IPS DF 6.9 (cell line): ENCODE measurements at places on chromosomes 7 and 10.

- no peak for DNase-seq
Measured at GRCh38 chr7:39460486-39460885, 105.7 kb upstream of the YAE1 start.

GRCh38 chr10:13681528-13681927, 94.8 kb downstream of the PRPF18 start:
- no peak for DNase-seq

DNA sequence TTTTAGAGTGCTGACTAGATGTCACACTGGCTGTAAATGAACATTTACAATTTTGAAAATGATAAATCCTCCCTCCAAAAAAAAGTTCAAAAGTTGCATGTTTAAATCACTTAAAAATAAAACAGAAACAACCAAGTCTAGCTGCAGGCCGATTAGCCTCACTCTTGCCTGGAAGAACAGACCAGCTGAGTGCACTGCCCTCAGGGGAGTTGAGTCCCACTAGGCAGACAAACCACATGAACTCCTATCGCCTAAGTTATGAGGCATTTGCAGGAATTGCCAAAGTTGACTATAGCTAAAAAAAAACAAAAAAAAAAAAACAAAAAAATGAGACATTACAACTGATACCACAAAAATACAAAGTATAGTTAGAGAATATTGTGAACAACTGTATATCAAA, 510.0 kb downstream of the ANKRD7 start:
- DNase-seq = no peak

DNA sequence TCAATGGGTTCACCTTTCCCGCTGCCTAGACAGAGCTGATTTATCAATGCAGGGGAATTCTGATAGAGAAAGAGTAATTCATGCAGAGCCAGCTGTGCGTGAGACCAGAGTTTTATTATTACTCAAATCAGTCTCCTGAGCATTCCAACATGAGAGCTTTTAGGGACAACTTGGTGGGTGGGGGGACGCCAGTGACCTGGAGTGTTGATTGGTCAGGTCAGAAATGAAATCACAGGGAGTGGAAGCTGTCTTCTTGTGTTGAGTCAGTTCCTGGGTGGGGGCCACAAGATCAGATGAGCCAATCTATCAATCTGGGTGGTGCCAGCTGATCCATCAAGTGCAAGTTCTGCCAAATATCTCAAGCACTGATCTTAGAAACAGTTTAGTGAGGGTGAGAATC, 99.0 kb upstream of the CAV2 start:
- no peak for DNase-seq

DNA sequence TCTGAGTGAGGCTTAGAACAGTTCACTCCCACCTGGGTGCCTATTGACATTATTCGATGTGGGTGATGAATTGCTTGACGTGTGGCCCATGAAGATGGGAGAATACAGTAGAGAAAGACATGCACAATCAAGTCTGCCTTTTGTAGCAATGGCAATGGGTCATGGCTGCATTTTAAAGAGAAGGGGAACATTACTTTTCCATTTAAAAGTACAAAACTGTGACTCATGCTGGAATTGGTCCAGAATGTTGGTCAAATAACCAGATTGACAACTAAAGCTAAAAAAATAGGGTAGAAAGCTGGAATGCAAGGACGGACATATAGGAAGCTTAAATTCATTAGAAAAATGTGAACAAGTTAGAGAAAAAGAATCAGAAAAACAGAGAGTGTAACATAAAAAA, 104.1 kb upstream of the SLC25A13 start:
- DNase-seq = no peak

GRCh38 chr10:4361581-4361980, 464.4 kb upstream of the AKR1E2 start:
- no peak for DNase-seq

DNA sequence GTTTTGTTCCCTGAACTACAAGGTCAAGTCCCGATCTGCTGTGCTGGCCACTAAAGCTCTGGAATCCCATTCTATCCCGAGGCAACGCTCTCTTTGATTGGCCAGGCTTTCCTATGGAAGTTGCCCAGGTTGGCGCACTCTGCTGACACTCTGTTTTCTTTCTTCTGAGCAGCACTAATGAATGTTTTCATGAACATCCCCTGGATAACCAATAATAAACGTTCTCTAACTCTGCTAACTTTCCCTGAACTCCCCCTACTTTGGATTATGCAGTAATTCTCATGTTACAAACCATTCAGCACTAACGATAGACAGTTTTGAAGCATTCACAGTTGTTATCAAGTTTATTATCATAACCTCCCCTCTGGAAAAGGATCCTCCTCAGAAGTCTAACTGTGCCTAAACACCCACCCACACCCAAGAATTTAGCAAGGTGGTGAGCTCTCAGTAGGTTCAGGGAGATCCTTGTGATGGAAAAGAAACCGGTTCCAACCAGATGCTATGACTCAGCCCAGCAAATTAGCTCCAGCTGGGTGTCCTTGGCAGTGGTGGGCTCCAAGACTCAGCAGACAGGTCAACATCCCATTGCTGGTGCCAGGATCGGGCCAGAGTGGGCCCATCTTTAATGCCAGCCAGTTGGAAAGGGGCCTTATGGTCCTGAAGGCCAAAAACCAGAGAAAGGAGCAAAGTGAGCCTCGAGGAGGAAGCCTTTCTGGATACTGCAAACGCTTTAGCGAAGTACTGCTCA, 68.4 kb downstream of the CREB3L2 start:
- no peak for DNase-seq

GRCh38 chr10:110918269-110918642, 724 bp downstream of the BBIP1 start:
- DNase-seq = peak; percentile 88

DNA sequence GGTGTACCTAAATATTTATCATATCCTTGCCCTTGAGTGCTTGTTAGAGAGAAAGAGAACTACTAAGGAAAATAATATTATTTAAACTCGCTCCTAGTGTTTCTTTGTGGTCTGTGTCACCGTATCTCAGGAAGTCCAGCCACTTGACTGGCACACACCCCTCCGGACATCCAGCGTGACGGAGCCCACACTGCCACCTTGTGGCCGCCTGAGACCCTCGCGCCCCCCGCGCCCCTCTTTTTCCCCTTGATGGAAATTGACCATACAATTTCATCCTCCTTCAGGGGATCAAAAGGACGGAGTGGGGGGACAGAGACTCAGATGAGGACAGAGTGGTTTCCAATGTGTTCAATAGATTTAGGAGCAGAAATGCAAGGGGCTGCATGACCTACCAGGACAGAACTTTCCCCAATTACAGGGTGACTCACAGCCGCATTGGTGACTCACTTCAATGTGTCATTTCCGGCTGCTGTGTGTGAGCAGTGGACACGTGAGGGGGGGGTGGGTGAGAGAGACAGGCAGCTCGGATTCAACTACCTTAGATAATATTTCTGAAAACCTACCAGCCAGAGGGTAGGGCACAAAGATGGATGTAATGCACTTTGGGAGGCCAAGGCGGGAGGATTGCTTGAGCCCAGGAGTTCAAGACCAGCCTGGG, 11.4 kb downstream of the SERPINE1 start:
- no peak for DNase-seq

DNA sequence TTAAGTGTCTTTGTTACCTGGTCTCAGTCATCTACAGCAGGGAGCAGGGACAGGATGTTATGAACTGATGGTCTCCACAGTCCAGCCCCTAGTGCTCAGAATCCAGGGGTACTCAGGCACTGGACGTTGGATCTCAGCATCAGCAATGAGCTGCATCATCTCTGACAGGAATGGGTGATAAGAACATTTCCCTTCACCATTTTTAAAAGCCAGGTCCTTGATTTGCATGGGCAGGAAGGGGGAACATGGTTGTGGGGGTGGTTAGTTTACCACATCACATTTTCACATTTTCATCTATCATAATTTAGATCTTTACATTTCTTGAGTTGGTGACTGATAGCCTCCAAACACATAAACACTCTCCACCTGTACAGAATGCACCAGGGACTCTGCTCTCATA, 427.8 kb upstream of the NPVF start:
- no peak for DNase-seq

- DNase-seq = no peak
Measured at GRCh38 chr10:19071946-19072345, 23.3 kb downstream of the MALRD1 start.

DNA sequence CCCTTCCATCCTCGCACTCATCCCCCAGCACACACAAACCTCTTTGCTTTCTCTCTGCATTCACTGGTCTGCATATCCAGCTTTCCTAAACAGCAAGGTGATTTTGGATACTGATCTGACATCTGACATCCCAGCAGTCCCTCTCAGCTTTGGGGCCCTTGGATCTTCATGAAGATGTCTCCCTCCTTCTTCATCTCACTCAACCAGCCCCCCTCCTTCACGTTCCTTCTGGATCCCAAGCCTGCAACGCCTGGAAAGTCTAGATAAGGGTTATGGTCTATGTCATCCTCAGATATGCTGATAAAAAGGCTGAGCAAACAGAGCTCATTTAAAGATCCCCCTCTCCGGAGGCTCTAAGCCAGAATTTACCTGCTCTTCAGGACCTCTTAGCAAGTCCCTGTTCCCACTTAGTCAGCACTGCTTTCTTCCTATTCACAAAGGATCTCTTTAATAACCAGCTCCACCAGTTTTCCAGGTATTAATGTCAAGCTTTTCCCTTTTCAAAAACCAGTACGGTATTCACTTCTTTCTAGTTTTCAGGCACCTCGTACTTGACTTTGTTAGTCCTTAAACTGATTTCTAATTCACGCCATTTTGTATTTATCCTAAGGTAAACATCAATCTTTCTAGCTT, 38.9 kb downstream of the CREB3L2 start:
- no peak for DNase-seq

DNA sequence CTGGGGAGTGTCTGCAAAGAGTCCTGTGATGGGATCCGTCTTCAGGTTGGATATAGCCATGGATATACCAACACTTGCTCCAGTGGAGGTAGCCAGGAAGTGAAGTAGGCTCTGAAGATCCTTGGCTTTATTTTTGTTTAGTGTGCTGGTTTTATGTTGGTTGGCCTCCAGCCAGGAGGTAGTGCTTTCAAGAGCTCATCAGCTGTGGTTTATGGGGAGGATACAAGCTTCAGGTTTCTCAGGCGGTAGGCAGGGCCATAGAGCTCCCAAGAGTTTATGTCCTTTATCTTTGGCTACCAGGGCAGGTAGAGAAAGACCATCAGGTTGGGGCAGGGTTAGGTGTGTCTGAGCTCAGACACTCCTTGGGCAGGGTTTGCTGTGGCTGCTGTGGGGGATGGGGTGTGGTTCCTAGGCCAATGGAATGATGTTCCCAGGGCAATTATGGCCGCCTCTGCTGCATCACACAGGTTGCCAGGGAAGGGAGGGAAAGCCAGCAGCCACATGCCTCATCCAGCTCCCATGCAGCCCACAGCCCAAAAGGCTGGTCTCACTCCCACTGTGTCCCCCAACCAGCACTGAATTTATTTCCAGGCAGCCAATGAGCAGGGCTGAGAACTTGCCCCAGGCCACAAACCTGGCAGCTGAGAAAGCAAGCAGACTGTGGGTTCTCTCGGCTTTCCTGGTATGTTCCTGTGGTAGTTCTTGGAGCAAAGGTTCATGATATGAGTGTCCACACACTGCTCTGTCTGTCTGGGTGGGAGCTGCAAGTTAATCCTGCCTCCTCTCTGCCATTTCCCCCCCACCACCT, 67.0 kb upstream of the PRLHR start:
- no peak for DNase-seq

- DNase-seq = no peak
Measured at GRCh38 chr7:8597565-8597964, 164.2 kb downstream of the NXPH1 start.

DNA sequence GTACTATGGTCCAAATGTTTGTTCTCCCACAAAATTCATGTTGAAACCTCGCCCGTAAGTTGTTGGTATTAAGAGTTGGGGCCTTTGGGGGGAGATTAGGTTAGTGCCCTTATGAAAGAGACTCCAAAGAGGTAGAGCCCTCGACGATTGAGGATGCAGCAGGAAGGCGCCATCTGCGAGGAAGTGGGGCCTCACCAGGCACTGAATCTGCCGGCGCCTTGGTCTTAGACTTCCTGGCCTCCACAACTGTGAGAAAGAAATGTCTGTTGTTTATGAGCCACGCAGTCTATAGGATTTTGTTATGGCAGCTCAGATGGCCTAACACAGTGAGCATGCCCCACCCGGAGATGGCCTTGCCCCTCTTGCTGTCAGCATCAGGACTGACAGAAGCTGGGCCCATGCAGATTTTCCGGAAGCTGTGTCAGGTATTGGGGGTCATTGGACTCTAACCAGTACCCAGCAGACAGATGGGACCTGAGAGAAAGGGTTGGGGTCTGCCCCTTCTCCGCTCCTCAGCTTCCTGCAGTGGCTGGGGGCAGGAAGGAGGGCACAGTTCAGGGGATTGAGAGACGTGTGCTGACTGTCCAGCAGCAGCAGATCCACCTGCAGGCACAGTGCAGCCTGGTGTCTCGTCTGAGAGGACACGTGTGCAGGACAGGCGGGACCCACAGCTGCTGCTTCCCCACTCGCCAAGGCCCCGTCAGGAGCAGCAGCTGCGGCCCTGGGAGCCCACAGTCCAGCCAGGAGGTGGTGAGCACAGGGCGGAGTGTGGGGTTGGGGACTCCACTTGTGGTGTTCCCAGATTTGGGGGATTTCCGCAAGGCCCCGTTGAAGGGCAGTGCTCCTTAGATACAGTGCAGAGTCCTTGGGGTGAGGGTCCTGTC, 47.8 kb downstream of the MGMT start:
- DNase-seq = no peak

- DNase-seq = no peak
Measured at GRCh38 chr10:4643471-4643870, 182.5 kb upstream of the AKR1E2 start.

GRCh38 chr10:123936426-123936825, 44.8 kb upstream of the CPXM2 start:
- DNase-seq = no peak

DNA sequence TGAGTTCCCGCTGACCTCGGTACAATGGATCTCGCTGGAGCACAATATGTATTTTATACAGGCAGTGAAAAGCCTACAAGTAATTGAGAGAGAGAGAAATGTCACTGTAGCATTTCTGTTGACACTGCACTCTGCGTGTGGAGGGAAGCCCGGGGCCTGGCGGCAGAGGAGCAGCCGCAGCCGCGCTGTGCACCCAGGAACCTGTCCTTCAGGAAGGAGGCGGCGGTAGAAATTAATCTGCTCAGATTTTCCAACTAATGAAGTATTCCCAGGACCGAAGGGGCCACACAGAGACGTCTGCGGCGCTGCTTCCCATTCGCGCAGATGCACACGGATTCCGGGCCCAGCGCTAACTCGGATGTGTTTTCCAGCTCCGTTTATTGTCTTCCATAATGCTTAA, 170.1 kb downstream of the EBF3 start:
- DNase-seq = no peak

DNA sequence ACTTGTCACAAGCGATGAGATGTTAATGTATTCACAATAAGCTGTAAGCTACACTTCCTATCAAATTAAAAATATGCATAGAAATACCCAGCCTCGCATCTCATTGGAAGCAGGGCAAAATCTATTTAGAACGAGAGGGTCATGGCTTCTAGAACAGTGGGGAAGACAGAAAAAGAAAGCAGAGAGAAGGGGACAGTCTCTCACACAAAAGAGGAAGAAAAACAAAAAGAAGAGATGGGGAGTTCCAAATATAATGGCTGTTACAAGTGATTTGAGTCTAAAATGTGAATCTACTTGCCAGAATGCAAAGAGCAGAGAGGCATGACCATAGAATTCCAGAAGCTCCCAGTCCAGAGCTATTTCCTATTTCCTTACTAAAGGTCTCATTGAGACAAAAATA, 13.8 kb downstream of the LRRN3 start:
- no peak for DNase-seq
